ENCODE measurements at places on chromosomes 12 and 14. TPM values are rescaled to one million over a fixed set of nuclear protein-coding genes. Genes with fewer than 3 reads are reported as not detected.

TSPAN19 gene
- not detected for total RNA-seq

PARP11 gene
- total RNA-seq, result 6.2 TPM

SUPT16H gene
- 32.9 TPM for total RNA-seq

- peaks cover 5% of the 10 kb centered on the region for H3K4me1 ChIP-seq
- no peak overlapping the region for H3K27ac ChIP-seq
- no peaks in the 10 kb centered on the region for H3K27me3 ChIP-seq
- no peak for DNase-seq
These were observed 314.7 kb upstream of the ATP2B1 start for GRCh38 chr12:90023207-90023900.

PAPLN gene
- 12.5 TPM for total RNA-seq

DNA sequence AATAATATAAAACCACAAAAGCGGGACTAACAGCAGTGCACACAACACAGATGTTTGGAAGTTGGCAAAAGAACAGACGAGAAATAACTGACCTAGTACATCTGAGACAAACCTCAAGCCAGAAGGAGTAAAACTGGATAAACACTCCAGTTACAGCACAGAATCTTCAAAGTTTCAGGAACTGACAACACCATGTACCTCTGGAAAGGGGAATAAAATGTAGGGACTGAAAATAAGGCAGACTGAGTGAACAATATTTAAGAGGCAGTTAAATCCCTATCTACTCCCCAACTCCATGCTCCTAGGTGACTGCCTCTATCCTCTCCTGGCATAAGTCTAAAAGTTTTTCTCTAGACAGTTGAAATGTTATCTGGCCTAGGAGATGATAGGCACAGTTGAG, 57.9 kb downstream of the ZFYVE21 start:
- no peak overlapping the region for H3K4me3 ChIP-seq
- H3K27ac ChIP-seq, result no peak overlapping the region
- no peaks in the 10 kb centered on the region for H3K27me3 ChIP-seq
